ENCODE measurements at places on chromosomes 1 and 21.

- no peak for DNase-seq
Measured at GRCh38 chr1:3402258-3403010, 52.0 kb upstream of the ARHGEF16 start.

DNA sequence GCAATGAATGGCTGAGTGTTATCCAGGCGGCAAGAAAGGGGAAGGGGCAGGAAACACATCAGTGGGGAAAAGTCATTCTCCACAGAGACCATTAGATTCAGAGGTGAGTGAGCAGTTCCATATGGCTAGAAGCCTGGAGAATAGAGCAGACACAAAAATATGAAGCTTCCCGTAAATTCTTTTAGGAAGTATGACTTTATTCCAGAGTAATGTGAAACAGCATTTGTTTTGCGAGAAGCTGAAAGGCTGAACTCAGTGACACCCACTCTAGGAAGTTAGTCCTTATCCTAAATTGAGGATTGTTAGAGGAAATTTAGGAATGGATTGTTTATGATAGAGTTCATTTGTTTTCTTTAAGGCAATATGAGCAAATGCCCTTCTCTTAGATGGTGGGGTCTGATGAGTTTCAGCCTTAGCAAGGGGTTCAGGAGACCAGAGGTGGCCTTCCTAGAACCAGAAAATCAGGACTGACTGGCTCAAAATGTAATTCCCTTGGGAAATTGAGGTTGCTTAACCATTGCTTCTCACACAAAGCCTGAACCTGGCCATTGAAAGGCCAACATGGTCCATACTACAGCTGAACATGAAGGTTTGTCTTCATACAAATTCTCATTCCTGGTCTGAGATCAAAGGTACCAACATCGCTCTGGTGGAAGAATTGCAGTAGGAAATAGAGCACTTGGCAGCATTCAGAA, 167.5 kb downstream of the TPR start:
- DNase-seq = no peak

GRCh38 chr21:37945036-37945435, 28.8 kb upstream of the KCNJ6 start:
- no peak for DNase-seq

- no peak for DNase-seq
Measured at GRCh38 chr21:31343680-31344480, at the start of gene TIAM1. Gene TIAM1 (minus strand): TSS chr21:31344261. CDS start chr21:31266972, 77,289 bp downstream.

DNA sequence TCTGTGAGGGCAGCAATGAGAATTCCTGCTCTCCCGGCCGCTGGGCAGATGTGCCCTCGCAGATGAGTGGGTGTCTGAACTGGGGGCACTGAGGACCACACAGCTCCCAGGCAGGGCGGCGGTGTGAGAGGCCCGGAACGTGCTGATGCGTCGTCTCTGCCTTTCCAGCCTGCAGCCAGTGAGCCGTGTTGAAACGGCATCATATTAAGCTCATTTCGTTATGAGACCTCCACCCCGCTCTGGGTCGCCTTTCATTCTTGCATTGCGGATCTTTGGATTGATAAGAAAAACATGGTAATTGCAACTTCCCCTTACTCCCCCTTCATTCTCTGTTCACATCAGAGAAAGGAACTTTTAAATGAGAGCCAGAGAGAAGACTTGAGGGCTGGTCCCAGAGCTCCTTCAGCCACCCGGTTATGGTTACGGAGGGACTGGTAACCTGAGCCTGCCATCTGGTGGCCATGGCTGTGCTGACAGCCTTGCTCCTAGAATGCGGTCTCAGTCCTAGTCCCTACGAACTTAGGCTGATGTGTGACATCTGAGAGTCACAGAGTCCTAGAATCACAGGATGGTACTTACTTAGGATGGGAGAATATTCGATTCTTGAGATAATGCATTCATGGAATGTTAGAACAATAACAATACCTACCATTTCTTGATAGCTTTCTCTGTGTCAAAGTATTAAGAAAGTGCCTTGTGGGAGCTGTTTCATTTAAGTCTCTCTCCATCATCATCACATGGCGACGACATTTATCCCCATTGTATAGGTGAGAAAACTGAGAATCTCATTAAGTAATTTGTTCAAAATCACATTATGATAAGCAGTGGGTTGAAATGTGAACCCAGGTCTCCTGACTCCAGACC, 271.0 kb downstream of the TRABD2B start:
- DNase-seq = no peak

DNA sequence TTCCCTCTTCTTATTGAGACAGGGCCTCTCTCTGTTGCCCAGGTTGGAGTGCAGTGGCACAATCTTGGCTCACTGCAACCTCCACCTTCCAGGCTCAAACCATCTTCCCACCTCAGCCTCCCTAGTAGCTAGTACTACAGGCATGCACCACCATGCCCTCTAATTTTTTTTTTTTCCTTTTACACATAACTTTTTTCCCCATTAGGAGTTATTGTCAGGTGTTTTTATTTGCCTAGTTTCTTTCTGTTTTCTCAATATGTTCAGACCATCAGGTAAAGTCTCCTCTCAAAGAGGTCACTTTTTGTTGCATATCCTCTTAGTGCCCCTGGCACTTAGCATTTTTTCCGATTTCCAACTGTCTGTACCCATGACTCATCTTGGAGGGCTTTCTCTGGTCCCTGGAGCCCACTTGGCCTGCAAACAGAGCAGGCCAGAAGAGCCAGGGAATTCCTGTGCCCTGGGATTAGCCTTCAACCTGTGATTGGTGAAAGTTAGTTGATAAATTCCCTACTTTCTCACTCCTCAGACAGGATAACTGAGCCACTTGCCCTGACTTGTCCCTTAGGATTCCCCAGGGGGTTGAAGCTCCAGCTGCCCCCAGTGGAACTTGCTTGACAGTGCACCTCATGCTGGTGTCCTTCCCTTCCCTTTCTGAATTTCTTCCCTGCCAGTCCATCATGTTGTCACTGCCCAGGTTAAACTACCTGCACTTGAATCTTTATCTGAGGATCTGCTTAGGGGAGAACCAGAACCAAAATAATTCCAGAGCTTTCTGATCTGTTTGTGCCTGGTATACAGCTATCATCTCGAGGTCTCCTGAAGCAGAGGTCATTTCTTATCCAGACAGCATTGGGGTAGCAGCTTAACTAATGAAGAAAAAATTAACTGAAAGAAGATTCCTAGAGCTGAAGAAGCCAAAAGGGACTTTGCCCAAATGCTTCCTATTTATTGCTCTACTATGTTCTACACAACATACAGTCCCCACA, 2.4 kb downstream of the NTPCR start:
- no peak for DNase-seq

DNA sequence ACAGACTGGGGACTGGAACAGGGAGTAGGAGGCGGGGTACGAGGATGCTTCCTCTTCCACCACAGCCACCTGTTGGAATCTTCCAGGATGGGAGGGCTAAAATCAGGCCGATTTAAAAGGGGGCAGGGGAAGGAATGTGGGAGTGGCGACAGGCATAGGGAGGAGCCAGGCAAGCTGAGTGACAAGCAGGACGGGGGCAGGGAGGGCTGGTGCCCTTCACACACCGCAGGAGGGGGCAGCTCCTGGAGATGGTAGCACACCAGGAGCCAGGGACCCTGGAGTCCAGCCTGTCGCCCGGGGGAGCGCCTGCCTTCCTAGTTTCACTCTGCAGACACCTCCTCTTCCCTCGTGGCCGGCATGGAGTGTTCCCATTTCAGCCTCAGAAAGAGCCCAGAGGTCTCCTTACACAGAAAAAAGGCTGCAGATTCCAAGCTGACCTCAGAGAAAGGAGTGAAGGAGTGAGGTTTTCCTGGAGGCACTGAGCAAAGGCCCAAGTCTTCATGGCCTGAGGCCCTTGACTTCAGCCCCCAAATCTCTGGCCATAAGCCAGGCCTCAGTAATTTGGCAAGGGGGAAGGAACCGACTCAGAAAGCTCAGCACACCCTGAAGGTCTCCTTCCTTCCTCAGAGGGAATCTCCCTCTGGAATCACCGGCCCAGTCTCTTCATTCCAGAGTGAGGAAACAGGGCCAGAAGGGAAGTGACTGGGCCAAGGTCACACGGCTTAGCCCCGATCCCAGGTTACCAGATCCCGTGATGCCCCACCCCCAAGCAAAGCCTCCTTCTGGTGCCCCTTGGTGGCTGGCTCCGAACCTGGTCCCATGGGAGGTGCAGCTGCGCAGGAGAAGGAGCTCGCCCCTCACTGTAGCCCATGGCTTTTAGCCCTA, 8.1 kb downstream of the BLACAT1 start:
- DNase-seq = no peak

GRCh38 chr1:19438516-19439195, 46.7 kb downstream of the CAPZB start:
- DNase-seq = no peak

DNA sequence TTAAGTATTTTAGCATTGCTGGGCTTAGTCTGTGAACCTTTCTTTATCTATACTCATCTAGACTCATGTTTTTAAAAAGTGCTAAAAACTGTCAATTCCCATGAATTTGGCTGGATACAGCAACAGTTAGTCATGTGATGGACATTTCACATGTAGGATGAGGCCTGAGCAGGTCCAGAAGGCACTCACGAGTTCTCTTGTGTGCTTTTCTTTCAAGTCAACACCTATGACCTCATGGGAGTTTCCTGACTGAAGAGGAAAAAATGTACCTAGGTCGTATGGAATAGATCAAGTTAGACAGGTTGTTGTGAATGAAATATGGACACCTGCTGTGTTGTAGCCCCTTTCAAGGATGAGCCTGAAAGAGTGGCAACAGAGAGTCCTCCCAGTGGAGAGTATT, 394.2 kb downstream of the DUSP10 start:
- no peak for DNase-seq

GRCh38 chr21:35226968-35227744, 178.1 kb upstream of the RUNX1 start:
- DNase-seq = no peak

- DNase-seq = no peak
Measured at GRCh38 chr1:239976130-239976968, 115.3 kb upstream of the FMN2 start.

- no peak for DNase-seq
Measured at GRCh38 chr1:24100945-24101737, 10.8 kb downstream of the MYOM3 start.

- no peak for DNase-seq
Measured at GRCh38 chr1:232657426-232658005, 27.6 kb upstream of the SIPA1L2 start.

GRCh38 chr1:23930270-23930669, 17.1 kb upstream of the CNR2 start:
- DNase-seq = no peak
